ENCODE measurements at places on chromosomes 16 and 17.

DNA sequence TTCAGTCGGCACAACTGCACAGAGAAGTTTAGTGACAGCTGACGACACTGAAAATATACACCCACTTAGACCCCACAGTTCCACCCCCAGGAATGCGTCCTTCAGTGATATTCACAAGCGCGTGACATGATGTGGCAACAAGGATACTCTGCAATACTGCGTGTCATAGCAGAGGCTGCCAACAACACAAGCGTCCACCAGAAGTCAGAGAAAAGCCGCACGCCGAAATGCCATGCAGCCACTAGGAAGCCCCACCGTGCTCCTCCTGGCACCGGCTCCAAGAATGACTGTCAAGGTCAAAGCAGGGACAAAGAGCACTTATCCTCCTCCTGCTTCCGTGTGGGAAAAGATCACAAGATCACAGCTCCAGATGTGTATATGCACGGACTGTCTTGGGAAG, 3.5 kb downstream of the ATP2A3 start:
- no peak for DNase-seq

- DNase-seq, result no peak
Observed at GRCh38 chr16:74521691-74522090, 85.2 kb downstream of the GLG1 start.

DNA sequence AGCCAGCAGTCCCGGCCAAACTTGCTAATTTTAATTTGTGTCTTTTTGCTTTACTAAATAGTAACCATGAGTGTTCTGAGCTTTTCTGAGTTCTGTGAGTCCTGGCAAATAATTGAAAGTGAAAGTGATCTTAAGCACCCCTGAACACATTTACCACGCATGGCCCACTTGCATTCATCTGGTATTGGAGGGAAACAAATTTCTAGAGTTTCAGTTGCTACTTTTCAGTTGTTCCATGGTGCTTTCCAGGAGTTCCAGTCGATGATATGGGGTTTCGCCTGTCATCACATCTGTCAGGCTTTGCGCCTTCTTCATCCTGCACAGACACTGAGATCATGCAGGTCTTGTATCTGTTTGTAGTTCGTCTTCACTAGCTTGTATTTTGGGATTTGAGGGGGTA, 44.1 kb downstream of the CRLF3 start:
- DNase-seq, result no peak

- DNase-seq, result no peak
Observed at GRCh38 chr17:35865412-35866340, 3.0 kb downstream of the HEATR9 start.

DNA sequence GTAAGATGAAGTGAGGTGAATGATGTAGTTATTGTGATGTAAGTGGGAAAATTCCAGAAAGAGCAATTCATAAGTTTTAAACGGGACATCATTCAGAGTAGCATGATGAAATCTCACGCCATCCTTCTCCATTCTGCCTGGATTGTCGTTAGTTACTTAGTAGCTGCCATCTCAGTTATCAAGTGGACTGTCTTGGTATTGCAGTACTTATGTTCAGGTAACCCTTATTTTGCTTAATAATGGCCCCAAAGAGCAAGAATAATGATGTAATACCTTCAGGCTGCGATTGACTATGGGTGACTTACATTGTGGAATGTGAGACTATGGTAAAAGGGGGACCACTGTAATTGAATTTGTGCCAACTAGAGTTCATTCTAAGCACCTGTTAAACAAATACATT, 234.1 kb upstream of the TOM1L1 start:
- no peak for DNase-seq

- DNase-seq, result no peak
Observed at GRCh38 chr16:66250686-66251431, 115.6 kb upstream of the CDH5 start.

GRCh38 chr17:9875441-9875840, 29.6 kb downstream of the RCVRN start:
- DNase-seq, result no peak

- DNase-seq, result no peak
Observed at GRCh38 chr16:28283798-28284577, 8.3 kb upstream of the SBK1 start.

- no peak for DNase-seq
Observed at GRCh38 chr17:73783945-73784603, 139.8 kb upstream of the SDK2 start.

DNA sequence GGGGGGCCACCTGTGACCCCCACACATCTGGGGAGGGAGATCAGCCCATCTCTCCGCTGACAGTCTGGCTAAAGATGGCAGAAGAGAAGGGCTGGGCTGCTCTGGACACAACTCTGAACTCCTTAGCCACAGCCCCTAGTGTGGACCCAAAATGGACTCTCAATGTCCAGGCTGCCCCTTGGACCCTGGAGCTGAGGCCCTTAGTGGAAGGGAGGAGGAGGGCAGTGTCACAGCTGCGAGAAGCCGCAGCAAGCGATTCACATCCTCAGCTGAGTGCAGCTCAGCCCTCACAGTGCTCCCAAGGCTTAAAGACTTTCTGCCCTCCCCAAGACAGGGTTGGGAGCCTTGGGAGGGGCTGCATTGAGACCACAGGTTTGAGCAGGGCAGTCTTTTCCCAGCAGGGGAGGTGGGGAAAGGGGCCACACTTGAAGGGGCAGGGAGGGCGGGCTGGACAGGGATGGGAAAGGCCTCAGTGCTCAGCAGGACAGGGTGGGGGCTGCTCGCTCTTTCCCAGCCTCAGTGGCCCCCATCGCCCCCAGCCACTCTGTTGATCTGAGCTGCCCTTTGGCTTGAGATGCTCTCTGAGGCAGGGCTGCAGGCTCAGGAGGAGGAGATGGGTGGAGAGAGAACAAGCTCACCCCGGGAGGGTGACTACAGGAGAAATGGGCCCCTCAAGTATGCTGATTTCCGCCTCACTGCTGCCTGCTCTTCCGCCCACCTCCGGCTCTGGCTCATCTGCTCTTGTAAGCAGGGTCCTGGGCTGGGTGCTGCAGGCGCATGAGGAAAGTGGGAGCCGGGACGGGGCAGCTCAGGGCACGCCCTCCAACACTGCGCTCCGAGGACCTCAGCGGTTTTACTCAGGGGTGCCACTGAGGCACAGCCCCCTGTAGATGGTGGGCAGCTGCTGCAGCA, 50.9 kb upstream of the MTSS2 start:
- DNase-seq, result no peak

DNA sequence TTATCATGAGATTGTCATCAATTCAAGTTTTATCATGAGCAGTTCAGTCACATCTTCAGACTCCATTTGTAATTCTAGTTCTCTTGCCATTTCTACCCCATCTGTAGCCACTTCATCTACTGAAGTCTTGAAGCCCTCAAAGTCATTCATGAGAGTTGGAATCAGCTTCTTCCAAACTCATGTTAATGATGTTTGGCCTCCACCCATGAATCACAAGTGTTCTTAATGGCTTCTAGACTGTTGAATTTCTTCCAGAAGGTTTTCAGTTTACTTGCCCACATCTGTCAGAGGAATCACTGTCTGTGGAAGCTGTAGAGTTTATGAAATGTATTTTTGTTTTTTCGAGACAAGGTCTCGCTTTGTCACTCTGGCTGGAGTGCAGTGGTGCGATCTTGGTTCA, 16.0 kb downstream of the NSRP1 start:
- DNase-seq, result no peak

DNA sequence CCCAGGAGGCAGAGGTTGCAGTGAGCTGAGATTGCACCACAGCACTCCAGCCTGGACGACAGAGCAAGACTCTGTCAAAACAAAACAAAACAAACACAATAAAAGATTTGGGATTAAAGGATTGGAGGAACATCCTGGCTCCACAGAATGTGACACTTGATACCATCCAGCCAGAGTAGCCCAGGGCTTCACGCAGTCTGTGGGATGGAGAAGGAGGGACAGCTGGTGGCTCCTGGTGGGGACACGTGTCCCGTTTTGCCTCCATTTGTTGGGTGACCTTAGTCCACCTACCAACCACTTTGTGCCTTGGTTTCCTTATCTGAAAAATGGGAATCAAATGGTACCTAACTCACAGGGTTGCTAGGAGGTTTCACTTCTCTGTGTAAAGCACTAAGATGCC, 12.4 kb upstream of the CYB561 start:
- no peak for DNase-seq

- no peak for DNase-seq
Observed at GRCh38 chr16:89037261-89038152, 56.1 kb upstream of the ACSF3 start.

DNA sequence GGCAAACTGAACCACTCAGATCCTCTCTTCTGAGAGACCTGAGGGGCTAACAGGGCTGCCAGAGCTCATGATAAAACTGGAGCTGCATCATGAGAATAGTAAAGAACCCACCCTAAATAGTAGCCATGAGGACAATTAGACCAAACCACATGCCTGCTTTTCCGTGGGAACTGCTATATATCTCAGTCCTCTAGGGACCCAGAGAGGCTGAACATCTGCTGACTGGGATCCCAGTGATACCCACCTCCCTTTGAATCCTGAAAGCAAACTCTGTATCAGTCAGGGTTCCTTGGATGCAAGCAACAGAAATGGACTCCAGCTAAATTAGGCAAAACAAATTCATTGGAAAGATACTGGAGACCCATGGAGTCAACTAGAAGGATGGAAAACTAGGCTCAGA, 6.5 kb downstream of the MT1X start:
- DNase-seq, result no peak

- no peak for DNase-seq
Observed at GRCh38 chr17:80782536-80783427, 208.9 kb upstream of the CHMP6 start.

DNA sequence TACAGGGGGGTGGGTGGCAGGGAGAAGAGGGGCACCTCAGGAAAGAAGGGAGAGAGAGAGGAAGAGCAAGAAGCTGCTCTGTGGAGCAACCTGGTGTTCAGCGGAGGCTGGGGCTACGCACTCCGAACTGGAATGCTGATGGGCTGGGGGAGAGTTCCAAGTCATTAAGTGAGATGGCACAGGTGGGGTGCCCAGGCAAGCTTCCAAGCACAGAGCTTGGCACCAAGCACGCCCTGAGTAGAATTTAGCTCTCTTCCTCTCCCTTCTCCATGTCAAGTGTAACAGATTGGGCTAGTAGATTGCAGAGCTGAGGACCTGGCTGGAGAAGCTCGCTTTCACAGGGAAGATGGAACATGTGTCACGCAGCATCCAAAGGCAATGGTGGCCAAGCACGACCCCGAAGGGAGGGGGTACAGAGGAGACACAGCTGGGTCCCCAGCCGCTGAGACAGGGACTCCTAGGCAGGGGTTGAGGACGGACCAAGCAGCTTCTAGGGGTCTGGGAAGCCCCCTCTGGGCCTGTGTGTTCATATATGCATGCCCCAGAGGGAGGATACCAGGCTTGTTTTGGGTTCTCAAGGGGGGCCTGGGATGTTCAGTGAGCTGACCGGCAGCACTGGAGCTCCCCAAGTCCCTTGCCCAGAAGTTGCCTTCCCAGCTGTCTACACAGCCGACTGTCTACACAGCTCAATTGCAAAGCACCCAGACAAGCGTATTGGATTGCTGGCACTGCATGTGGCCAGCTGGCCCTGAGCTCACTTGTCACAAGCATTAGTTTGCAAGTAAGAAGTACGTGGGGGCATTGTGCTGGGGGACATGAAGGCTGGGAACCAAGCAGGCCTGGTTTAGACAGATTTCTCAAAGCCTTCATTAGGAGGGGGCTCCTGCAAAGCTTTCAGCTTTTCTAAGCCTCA, 247.8 kb downstream of the ENGASE start:
- no peak for DNase-seq

- DNase-seq, result no peak
Observed at GRCh38 chr16:71409011-71409775, 32.7 kb downstream of the TLE7 start.

- DNase-seq, result no peak
Observed at GRCh38 chr17:64077379-64077778, 52.6 kb downstream of the ERN1 start.

DNA sequence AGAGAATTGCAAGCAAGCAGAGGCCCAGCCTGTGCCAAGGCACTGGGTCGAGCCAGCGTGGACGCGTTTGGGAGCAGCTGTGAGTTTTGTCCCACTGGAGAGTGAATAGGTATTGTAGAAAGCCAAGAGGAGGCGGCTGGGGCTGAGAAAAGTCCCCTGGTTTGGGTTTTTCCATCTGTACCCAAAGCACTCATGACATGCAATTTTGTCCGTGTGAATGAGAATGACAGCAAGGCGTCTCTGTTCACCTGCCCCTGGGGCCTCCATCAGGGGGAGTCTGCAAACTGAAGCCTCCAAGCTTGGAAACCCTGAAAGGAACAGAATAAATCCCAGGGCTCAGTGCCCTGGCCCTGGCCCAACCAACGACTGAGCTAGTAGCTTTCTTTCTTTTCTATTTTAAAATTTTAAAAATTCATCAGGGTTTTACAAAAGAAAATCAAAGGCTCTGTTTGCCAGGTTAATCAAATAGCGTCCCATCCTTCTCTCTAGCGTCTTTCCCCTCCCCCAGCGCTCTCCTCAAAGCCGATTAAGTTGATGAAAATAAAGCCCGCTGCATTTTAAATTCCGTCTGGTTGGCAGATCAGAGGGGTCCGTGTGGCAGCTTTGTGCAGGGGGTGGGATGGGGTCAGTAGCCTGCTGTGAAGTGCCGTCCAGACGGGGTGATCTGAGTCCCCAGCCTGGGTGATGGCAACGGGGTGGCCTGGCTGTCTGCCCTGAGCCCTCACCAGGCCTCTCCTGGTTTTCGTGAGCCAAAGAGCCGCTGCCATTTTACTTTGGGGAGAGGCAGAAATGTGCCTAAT, 171.0 kb downstream of the KATNIP start:
- no peak for DNase-seq

DNA sequence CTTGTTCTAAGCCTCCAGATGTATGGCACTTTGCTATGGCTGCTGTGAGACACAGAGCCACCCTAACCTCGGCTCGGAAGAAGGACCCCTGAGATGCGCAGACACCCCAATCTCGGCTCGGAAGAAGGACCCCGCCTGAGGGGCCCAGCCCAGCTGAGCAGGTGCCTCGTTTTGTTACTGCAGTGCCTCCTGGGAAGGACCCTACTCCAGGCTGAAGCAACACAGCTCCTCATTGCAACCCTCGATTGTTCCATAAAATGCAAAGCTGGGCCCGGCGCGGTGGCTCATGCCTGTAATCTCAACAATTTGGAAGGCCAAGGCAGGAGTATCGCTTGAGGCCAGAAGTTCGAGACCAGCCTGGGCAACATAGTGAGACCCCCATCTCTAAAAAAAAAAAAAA, 61.3 kb downstream of the C16orf95 start:
- DNase-seq, result no peak

DNA sequence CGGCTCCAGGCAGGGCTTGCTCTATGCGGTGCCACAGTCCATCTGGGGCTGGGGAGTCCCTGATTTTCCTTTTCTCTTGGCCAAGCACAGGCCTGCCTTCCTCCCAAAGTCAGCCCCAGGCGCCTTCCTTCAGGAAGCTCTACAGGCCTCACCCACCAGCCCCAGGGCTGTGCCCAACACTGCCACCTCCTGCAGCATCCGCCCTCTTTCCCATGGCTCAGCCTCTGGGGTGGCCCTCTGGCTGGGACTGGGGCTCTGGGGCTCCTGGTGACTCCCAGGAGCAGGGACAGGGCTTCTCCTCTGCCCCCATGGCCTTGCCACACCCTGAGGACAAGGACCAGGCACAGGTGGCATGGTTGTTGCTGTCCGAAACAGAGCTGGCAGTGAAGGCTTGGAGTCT, 817 bp downstream of the ITGB4 start:
- no peak for DNase-seq

GRCh38 chr16:9602189-9602588, 510.7 kb downstream of the HAPSTR1 start:
- no peak for DNase-seq

GRCh38 chr17:47806026-47806912, 15.3 kb downstream of the OSBPL7 start:
- no peak for DNase-seq

- no peak for DNase-seq
Observed at GRCh38 chr16:66904428-66904845, 14.2 kb downstream of the CDH16 start.

- DNase-seq, result no peak
Observed at GRCh38 chr17:39643271-39643670, 6.3 kb downstream of the STARD3 start.

Data from stimulated activated CD8-positive, alpha-beta memory T cell treated with anti-CD3 and anti-CD28 coated beads, Interleukin-4, amount 100 ng/mL, for 1 hour (primary cell).